ENCODE measurements at places on chromosomes 3 and 15. TPM values are rescaled to one million over a fixed set of nuclear protein-coding genes. Genes with fewer than 3 reads are reported as not detected.

AADACL2 gene
- total RNA-seq: not detected

ACTC1 gene
- not detected for total RNA-seq

C3orf62 gene
- 8.0 TPM for total RNA-seq

CPLX3 gene
- 0.09 TPM for total RNA-seq

HCLS1 gene
- total RNA-seq: 216 TPM

P4HTM gene
- total RNA-seq: 33.9 TPM

TF gene
- 0.02 TPM for total RNA-seq

TRAK1 gene
- 35.9 TPM for total RNA-seq

TMEM266 gene
- total RNA-seq: not detected

KAT2B gene
- 23.3 TPM for total RNA-seq

RYR3 gene
- not detected for total RNA-seq

CADPS gene
- total RNA-seq: not detected

MASP1 gene
- not detected for total RNA-seq

PLA2G4B gene
- 8.5 TPM for total RNA-seq

CLRN1 gene
- not detected for total RNA-seq

RARB gene
- not detected for total RNA-seq

FBXL22 gene
- total RNA-seq: 0.80 TPM

FETUB gene
- total RNA-seq: not detected

GNAT1 gene
- total RNA-seq: not detected

EEF1AKMT4 gene
- 14.3 TPM for total RNA-seq

TXNRD3 gene
- total RNA-seq: 1.3 TPM

CFAP161 gene
- not detected for total RNA-seq

BUB1B gene
- total RNA-seq: 69.3 TPM

LRRN1 gene
- total RNA-seq: 0.05 TPM

EFCC1 gene
- 0.37 TPM for total RNA-seq

IL17RD gene
- total RNA-seq: 0.26 TPM

SCN11A gene
- not detected for total RNA-seq

CDHR4 gene
- total RNA-seq: not detected

CCR3 gene
- total RNA-seq: not detected

AP3B2 gene
- total RNA-seq: not detected

NECTIN3 gene
- 3.0 TPM for total RNA-seq

PCLAF gene
- total RNA-seq: 81.9 TPM

C3orf85 gene
- total RNA-seq: not detected

GOLGA8Q gene
- total RNA-seq: not detected

LTF gene
- not detected for total RNA-seq

LPCAT4 gene
- total RNA-seq: 63.9 TPM

NR2E3 gene
- not detected for total RNA-seq

AMOTL2 gene
- total RNA-seq: not detected

CRABP1 gene
- total RNA-seq: not detected

HIGD2B gene
- not detected for total RNA-seq

Data from activated CD4-positive, alpha-beta T cell treated with anti-CD3 and anti-CD28 coated beads, Interleukin-2, amount 10 ng/mL, durations not matched to agents 24 days and 14 days (primary cell).